ENCODE measurements at places on chromosomes 2 and 18.

- no peak for DNase-seq
Observed at GRCh38 chr2:187527262-187527661, 27.0 kb downstream of the TFPI start.

DNA sequence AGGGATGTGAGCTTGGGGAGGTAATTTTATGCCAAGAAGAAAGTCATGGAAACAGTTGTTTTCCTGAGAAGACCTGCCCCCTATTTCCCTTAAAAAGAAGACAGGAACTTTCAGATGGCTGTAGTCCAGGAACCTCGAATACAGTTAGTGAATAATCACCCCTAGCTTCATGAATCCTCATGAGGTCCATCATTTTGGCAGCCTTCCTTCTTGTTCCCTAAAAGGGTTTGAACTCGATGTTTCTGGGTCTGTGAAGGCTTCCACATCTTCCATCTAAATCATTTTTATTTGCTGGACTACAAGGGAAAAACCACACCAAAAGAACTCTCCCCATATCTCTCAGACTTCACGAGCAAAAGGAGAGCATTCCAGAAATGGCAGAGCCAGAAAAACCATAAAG lies 290.8 kb downstream of the SLC4A3 start:
- DNase-seq = no peak

GRCh38 chr2:241003047-241003360 lies 4.6 kb downstream of the SNED1 start:
- DNase-seq = no peak

- no peak for DNase-seq
Observed at GRCh38 chr2:148545390-148546256, 98.9 kb upstream of the EPC2 start.

GRCh38 chr2:229392196-229392595 lies 121.1 kb upstream of the PID1 start:
- DNase-seq = no peak

- no peak for DNase-seq
Observed at GRCh38 chr2:10781746-10782145, 30.8 kb downstream of the PDIA6 start.

- no peak for DNase-seq
Observed at GRCh38 chr2:71282493-71282892, 49.1 kb upstream of the ZNF638 start.

- DNase-seq = no peak
Observed at GRCh38 chr2:85577063-85577385, 362 bp upstream of the VAMP8 start.

DNA sequence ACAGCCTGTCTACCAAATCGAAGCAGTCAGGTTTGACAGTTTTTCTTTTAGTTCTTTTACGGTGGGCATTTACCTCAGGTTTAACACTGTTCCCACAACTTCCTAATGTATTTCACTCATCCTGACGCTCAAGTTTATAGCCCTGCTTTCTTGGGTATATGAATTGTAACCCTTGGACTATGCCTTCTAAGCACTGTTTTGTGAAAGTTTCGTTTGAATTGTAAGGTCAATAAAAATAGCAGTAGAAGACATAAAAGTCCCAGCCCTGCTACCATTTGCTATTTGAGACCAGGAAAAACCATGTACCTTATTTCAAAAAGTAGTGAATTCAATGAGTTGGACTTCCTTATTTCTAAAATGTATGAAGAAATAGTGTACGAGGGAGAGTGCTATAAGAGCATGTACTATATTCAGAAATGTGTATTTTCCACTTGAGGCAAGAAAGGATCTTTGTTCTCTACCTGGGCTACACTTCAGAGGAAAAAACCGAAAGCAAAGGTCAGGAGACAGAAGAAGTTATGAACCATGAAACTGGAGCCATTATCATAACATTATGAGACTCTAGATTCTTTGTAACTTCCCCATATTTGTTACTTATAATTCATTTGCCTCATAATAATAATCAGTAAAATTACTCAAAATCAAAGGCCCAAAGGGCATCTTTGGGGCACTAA lies 1.9 kb upstream of the ZC3H15 start:
- DNase-seq = no peak

GRCh38 chr2:47429795-47430194 lies 26.8 kb downstream of the MSH2 start:
- no peak for DNase-seq

- DNase-seq = no peak
Observed at GRCh38 chr2:152506843-152507242, 171.9 kb downstream of the FMNL2 start.

DNA sequence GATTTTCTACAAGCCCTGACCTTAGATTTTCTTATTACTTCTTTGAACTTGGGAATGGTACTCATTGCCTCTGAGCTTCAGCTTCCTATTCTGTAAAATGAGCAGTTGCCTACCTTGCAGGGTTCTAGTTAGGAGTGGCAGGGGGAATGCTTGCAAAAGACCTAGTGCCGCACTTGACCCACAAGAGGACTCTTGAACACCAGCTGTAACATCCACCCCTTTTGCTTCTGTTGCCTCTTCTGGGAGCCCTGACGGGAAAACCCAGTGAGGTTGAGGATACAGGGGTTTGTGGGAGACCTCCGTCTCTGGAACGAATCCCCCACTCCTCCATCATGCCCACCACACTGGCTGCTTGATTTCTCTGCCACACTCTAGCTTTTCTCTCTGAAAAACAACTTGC lies 27.1 kb upstream of the LBH start:
- DNase-seq = no peak
